NCI-H226 (cell line): ENCODE measurements at places on chromosomes 13 and 19.

GRCh38 chr19:56124578-56124977, 3.5 kb upstream of the ZNF787 start:
- DNase-seq: no peak

DNA sequence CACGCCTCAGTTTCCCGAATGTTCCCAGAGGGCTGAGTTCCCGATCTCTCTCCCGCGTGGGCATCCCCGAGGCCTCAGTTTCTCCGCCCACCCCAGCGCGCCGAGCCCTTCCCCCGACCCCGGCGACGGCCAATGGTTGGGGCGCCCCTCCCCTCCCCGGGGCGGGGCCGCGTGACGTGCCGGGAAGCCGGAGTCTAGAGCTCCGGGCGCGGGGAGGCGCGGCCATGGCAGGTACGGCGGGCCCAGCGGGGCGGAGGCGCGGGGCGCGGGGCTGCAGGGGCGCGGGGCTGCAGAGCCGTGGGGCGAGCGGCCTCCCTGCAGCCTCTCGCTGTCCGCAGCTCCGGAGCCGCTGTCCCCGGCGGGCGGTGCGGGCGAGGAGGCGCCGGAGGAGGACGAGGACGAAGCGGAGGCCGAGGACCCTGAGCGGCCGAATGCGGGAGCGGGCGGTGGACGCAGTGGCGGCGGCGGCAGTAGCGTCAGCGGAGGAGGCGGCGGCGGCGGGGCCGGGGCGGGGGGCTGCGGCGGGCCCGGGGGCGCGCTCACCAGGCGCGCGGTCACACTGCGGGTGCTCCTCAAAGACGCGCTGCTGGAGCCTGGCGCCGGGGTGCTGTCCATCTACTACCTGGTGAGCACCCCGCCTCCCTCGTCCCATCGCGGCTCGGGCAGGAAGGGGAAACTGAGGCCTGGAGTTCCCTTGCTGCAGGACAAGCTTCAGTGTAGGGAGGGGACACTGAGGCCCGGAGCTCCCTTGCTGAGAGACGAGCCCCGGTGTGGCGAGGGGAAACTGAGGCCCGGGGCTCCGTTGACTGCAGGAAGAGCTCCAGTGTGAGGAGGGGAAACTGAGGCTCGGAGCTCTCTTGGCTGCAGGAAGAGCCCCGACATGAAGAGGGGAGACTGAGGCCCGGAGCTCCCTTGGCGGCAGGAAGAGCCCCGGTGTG, at the start of gene MPND:
MPND (plus strand) TSS at position 193 of the 938 bp plus-strand sequence; CDS start at position 225, 32 bp downstream.
- peak; percentile 85 for DNase-seq

- DNase-seq: no peak
Observed at GRCh38 chr13:20719783-20720182, 16.3 kb downstream of the IL17D start.

GRCh38 chr19:58562122-58563033, 4.0 kb upstream of the UBE2M start:
- no peak for DNase-seq

- DNase-seq: no peak
Observed at GRCh38 chr13:113666951-113667701, at the start of gene GRK1. Gene GRK1, plus strand, starts transcription at chr13:113667219. Its CDS starts 168 bp downstream, at chr13:113667387.

- DNase-seq: no peak
Observed at GRCh38 chr13:34749046-34749445, 193.0 kb upstream of the NBEA start.

- DNase-seq: no peak
Observed at GRCh38 chr13:50244355-50244712, 229.1 kb downstream of the KCNRG start.

DNA sequence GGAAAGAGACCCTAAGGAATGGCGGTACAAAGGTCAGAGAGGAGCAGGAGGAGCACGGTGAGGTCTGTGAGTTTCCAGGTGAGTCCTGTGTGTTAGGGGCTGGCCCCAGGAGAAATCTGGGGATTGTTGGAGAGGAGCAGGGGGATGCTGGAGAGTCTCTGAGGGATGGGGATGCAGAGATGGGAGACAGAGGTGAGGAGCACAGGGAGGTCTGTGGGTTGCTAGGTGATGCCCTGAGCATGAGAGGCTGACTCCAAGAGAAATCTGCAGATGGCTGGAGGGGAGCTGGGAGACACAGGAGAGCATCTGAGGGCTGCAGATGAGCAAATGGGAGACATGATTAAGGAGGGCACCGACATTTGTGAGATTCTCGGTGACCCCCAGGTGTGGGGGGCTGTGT, 4.1 kb upstream of the ZNF229 start:
- no peak for DNase-seq

- peak; percentile 43 for DNase-seq
Observed at GRCh38 chr19:29714953-29715700, at the start of gene C19orf12. Gene C19orf12, minus strand, starts transcription at chr19:29715261. Its CDS starts 6,848 bp downstream, at chr19:29708413.

DNA sequence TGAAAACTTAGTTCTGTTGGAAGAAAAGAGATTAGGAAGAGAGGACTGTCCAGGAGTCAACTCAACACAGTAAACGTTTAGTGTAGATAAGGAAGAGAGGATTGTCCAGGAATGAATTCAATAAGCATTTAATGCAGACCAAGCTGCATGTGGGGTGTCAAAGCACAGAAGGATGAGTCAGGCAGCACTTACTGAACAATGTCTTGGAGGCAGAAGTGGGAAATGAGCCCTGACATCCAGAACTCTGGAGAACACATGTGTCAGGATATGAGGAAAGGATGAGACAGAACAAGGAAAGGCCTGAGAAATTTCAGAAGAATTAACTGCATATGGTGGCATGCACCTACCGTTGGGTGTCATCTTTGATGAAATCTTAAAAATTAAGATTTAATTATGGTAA, 429.2 kb upstream of the HTR2A start:
- DNase-seq: peak; percentile 30

GRCh38 chr13:64397701-64398100, 2832.4 kb downstream of the PCDH9 start:
- DNase-seq: no peak

GRCh38 chr13:33367171-33367895, 81.8 kb upstream of the STARD13 start:
- no peak for DNase-seq

- no peak for DNase-seq
Observed at GRCh38 chr19:7904074-7905020, 670 bp downstream of the MAP2K7 start.
